ENCODE measurements at places on chromosomes 3 and 15. TPM values are rescaled to one million over a fixed set of nuclear protein-coding genes. Genes with fewer than 3 reads are reported as not detected.

CAMK2N2 gene
- 2.2 TPM for polyA plus RNA-seq

PGBD4 gene
- polyA plus RNA-seq, result 1.3 TPM

DNA sequence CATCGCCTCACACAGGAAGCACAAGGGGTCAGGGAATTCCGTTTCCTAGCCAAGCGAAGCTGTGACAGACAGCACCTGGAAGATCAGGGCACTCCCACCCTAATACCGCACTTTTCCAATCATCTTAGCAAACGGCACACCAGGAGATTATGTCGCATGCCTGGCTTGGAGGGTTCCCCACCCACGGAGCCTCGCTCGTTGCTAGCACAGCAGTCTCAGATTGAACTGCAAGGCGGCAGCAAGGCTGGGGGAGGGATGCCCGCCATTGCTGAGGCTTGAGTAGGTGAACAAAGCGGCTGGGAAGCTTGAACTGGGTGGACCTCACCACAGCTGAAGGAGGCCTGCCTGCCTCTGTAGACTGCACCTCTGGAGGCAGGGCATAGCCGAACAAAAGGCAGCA lies 384.8 kb downstream of the CNTN6 start:
- H3K27ac ChIP-seq, result no peak overlapping the region
- no peaks in the 10 kb centered on the region for H3K36me3 ChIP-seq
- H3K4me3 ChIP-seq, result no peak overlapping the region
- H3K4me1 ChIP-seq, result no peaks in the 10 kb centered on the region
- no peak for DNase-seq

GRCh38 chr3:56849698-56850097 lies 47.9 kb upstream of the ARHGEF3 start:
- H3K27ac ChIP-seq, result no peak overlapping the region
- peaks cover 2% of the 10 kb centered on the region for H3K4me1 ChIP-seq
- H3K36me3 ChIP-seq, result no peaks in the 10 kb centered on the region
- H3K27me3 ChIP-seq, result no peaks in the 10 kb centered on the region

GRCh38 chr15:86001200-86001599 lies 78.5 kb upstream of the AGBL1 start:
- no peak for DNase-seq
- H3K36me3 ChIP-seq, result no peaks in the 10 kb centered on the region
- no peak overlapping the region for H3K4me3 ChIP-seq

All from SK-N-SH (cell line).